ENCODE measurements at places on chromosomes 1 and 21.

DNA sequence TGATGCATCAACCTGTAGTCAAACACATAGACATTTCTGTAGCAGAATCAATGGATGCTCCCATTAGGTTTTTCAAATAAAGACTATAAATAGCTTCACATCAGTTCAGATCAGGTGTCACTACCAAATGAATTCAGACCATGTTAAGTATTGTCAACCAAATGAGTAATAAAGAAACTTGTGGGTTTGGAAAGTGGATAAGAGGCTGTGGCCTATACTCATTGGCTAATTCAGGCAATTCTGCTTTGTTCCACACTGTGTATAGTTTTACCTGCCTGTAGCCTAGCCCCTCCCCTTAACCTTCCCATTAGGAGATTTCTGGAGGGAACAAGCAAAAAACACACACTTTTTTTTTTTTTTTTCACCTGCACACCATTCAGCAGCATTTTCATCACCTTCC is 321.2 kb downstream of the HLX start:
- DNase-seq = no peak

DNA sequence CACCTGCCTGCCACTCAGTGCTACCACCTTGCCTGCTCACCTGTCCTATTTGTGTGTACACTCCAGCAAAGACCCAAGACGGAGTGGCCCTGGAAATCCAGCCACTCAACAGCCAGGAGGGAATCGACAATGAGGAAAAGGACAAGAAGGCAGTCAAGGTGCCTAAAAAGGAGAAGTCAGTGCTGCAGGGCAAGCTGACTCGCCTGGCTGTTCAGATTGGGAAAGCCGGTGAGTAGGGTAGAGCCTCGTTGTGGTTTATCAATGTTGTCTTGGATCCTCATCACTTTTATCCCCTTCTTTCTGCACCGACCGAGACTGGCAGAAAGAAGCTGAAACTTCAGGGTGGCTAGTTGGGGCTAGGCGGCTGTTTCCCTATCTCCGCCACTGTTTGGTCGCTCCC is 61.4 kb upstream of the LAX1 start:
- no peak for DNase-seq

DNA sequence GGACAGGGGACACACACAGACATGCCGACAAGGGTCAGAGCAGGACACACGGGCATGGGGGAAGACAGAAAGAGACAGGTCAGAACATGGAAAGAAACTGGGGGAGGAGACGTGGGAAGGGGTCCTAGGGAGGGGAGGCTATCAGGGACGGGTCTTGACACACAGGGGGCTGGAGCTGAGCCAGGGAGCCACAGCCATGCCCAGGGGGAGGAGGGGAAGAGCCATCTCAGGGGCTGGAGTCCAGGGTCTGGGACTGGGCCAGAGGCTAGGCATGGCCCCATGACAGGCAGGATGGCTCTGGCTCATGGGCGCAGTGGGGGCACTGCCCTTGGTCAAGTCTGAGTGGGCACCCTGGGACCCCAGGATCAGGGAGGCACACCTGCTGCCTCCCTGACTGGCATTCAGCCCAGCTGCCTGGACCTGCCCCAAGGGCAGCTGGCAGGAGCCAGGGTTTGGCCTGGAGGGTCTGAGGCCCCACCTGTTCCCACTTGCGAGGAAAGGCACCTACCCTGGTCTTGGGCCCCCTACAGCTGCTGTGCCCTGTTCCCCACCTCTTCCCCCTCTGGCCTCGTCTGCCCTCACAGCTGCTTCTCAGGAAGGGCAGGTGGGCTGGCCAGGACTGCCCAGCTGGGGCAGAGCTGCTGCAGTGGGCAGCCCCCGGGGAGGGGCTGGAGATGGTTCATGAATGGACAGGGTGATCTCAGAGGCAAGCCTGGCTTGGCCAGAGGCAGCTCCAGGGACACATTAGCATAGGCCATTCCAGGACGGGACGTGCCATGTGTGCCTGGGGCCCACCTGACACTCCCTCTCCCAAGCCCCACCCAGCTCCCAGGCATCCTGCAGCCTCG is 42.9 kb downstream of the HSPG2 start:
- no peak for DNase-seq

- DNase-seq = no peak
Measured at GRCh38 chr1:220942278-220942677, 63.0 kb downstream of the HLX start.

DNA sequence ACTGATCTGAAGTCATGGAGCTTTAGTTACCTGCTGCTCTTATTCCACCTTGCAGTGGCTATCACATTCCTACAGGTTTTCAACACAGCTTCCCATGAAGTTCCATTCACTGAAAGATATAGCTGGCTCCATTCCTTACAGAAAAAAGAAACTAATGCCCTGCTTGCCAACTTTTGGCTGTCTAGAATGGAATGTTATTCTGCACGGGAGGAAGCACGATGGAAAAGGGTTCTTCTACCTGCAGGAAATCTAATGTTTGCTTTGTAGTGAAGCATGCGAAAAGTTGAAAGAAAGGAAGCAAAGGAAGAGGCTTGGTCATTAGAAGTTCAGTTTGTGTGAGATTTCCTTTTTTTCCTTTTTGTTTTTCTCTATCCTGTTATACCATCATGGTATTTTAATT is 32.6 kb downstream of the GIPC2 start:
- DNase-seq = no peak

DNA sequence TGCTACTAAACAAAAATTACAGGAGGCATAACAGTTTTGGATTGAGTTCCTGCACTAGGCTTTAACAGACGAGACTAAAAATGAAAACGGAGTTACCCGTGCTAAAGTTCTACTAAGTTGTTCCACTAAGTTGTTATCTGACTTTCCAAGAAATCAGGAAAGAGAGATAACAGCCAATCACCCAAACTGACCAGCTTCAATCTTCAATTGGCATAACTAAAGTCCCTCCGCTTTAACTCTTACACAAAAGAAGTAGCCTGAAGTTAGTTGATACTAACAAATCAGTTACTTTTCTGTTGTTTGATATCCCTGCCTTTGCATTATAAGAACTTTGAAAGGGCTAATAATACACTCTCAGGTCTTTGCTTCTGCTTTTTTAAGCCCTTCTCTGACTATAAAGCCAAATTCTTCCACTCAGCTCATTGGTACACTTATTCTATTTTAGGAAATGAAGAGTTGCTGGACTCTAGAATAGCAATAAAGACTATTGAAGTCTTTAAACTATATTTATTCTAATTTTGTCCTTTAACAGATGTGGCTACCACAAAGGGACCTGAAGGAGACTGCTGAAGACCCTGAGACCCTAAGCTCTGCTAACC is 61.3 kb downstream of the TESK2 start:
- DNase-seq = no peak

DNA sequence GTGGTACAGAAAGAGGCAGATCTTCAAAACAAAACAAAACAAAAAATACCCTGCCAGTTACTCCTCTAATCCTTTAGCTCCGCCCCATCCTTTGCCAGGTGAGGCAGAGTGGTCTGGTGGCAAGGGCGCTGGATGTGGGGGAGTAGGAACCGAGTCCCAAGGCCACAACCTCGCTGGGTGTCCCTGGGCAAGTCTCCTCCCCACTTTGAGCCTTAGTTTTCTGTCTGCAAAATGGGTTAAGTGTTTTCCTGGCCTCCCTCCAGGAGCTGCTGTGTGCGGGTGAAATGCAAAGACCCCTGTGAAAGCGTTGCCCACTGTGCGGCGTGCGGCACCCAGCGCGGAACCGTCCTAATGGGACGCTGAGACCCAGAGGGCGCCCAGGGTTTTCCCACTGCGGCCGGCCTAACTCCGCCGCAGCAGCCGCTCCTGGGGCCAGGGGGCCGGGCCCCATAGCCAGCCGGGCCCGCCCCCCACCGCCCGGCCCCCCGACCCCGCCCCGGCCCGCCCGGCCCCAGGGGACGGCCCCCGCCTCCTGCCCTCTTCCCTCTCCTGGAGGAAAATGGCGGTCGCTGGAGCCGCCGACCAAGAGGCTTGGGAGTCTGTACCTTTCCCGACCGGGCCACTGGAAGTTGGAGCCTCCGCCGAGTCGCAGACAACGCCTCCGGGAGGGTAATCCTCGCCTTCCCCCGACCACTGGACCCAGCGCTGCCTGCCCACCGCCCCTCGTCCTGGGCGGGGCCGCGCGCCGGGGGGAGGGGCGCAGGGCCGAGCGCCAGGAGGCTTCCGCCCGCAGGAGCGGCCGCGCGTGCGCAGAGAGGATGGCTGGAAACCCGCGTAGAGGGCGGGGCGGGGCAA is at the start of the genes ERMAP and SVBP:
Gene ERMAP (plus strand): TSS at position 538 of the 855 bp plus-strand sequence. CDS start 13,327 bp downstream, outside the sequence.
Gene SVBP (minus strand): TSS at position 813 of the 855 bp plus-strand sequence. CDS start 853 bp downstream, outside the sequence.
- peak; percentile 78 for DNase-seq

- no peak for DNase-seq
Measured at GRCh38 chr1:76764638-76765454, 102.4 kb upstream of the ST6GALNAC5 start.

DNA sequence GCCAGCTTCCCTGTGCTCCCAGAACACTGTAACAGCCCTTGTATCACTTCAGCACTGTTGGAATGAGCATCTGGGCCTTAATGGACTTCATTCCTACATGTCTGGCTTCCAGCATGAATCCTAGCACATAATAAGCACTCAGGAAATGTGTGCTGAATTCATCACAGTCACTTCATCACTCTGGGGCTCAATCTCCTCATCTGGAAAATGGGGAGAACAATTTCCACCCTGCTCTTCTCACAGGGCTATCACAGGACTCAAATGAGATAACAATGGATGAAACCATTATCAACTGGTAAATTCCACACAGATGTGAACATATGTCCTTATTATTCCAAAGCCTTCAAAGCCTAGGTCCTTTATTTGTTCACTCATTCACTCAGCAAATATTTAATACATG is 12.4 kb downstream of the RAB3B start:
- no peak for DNase-seq

DNA sequence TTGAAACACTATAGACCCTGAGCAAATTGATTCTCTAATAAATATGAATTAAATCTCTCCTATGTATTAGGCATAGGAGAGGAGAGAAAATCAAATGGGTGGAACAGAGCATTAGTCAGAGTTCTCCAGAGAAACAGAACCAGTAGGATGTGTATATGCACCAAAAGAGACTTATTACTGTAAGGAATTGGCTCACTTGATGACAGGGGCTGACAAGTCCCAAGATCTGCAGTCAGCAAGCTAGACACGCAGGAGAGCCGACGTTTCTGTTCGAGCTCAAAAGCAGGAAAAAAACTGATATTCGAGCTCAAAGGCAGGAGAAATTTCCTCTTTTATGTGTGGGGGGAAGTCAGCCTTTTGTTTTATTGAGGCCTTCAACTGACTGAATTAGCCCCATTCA is 259.2 kb upstream of the KAZN start:
- DNase-seq = no peak

- no peak for DNase-seq
Measured at GRCh38 chr1:44636688-44637598, 37.3 kb downstream of the TMEM53 start.

DNA sequence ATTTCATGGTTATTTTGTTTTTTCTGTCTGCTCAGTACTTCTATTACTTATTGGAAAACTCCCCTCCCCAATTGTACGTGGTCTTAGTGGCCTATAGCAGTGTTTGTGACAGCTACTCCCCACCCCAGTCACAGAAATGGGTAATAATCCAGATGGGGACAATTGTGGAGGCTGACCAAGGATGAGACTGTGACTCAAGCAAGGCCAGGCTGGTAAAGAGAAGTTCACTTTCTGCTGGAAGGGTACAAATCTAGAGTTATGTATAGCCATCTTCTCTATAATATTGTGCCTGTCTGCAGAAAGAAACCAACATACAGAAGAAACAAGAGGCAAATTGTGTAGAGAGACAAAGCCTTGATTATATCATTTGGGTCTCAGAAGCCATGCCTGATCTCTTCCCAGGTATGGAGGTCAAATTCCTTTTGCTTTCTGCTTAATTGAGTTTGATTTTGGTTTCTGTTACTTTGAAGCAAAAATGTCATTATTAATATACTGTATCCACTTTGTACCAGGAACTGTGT is 270.4 kb downstream of the HLX start:
- DNase-seq = no peak

Measured in NCI-H460 (cell line).